ENCODE measurements at places on chromosomes 3 and 15.

DNA sequence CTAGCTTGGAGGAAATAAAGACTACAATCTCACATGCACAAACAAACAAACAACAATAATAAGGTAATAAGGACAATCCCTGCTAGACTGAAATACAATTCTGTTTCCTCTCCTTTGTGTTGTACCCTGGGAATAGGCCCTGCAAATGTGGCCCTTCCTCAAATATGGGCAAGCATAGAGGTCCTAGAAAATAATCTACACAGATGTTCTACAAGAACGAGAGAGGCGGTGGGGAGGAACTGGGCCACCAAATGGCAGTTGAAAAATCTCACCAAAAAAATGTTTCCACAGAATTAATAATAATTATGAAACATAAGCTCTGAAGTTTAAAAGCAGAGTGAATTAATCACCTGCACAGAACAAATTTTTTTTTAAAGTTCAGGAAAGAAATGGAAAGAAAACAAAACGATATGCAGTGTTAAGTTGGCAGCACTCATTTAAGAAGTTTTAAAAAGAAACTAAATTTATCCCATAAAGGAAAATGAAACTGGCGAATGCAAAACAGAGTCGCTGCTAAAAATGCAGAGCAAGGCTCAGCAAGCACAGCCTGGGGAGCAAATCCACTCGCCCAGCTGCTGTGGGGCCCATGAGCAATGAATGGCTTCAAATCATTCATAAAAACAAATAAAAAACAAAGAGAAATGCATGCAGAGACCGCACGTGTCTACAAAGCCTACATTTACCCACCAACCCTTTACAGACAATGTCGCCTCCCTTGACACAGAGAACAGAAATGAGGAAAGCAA is 475.4 kb downstream of the OCA2 start:
- DNase-seq, result no peak

DNA sequence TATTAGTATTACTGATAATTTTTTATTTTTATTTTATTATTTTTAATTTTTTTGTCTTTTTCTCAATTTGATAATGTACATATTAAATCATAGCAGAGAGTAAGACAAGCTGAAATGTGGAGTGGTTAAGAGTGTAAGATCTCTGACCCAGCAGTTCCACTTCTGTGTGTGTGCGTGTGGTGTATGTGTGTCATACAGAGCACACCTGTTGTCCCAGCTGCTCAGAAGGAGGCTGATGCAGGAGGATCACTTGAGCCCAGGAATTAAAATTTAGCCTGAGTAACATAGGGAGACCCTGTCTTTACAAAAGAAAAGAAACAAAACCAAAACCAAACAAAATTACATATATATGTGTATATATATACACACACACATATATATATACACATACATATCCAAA is 1.4 kb upstream of the CIDEC start:
- no peak for DNase-seq

GRCh38 chr3:167777356-167777755 is 41.8 kb downstream of the SERPINI1 start:
- DNase-seq, result no peak

DNA sequence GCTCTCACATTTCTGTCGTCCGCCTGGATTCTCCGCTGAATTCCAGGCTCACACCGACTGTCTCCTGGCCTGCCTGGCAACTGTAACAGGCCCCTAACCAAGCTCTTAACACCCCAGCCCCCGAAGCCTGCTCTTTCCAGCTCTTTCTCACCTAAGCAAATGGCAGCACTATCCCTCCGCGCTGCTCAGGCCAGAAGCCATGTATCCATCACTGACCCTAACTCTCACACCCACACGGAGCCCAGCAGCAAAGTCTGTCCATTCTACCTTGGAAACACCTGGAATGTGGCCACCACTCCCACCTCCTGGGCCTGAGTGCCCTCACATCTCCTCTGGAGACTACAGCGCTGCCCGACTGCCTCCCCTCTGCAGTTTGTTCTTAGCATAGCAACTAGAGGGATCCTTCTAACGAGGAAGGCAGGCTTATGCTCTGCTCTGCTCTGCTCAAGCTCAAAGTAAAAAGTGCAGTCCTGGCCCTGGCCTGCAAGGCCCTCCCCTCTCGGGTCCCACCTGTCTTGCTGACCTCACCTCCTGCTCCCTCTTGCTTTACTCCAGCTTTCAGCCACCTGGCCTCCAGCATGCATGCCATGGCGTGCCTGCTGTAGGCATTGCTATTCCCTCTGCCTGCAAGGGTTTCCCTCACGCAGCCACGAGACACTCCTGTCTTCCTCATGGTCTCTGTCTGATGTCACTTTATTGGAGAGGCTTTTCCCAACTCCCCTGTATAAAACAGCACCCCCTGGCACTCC is 27.2 kb downstream of the FEM1B start:
- no peak for DNase-seq

GRCh38 chr15:51861557-51862359 is 32.3 kb downstream of the TMOD3 start:
- DNase-seq, result no peak

- no peak for DNase-seq
Observed at GRCh38 chr3:138620431-138620830, 11.9 kb downstream of the FAIM start.

DNA sequence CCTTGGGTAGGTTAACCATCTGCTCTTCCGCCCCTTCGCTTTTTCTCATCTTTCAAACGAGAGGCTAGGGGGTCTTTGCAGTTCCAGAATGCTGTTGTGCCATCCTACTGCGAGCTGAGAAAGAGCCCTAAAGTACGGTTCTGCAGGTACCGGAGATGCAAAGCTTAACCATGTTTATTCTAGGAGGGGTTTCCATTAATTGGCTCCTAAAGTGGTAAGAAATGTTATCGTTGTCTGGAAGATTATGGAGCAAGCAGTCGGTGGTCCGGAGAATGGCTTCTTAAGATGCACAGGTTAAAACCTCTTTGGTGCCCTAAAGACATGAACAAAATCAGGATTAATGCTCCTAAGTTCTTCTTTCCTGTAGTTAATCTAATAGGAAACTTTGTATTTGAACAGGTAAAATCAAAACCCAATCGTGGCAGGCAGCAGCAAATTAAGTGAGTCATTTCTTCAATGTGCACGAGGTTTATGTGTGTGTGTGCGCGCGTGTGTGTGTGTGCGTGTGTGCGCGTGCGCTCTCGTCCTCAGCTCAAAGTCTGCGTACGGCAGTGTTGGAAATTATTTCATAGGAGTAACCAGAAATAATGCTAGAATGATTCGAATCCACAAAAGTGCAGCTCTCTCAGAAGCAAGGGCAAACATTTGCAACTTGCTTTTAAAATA is 772 bp downstream of the FAM81A start:
- DNase-seq, result peak; percentile 55

DNA sequence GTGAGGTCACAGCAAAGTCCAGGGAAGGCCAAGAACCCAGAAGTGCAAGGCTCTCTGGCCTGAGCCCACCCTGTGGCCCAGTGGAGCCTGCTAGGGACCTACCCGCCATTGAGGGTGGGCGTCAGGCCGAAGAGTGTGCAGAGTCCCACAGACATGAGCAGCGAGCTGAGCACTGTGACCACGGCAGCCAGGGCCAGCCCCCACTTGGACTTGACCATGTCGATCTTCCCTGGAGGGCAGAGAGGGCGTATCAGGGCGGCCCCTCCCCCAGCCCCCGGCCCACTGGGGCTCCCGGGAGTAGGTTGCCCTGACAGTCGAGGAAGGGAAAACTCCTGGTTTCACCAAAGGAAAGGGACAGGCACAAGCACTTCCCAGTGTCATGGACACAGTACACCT is 44.6 kb downstream of the PTPN23 start:
- no peak for DNase-seq

GRCh38 chr3:7520059-7520458 is 659.1 kb downstream of the GRM7 start:
- no peak for DNase-seq

DNA sequence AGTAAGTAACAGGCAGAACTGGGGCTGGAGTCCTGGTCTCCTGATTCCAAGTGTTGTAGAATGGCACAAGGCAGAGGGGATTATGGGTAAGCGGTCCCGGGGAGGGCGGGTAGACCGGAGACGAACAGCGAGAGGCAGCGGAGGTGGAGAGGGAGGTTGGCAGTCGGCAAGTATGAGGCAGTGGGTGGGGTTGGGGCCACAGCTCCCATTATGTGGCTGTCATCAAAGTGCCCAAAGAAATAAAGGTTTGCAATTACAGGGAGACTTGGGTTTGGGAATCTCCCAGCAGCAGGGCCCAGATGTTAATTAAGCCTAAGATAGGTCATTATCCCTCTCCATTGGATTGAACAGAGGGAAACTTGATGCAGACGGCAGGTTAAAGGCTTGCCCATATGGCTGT is 16.9 kb downstream of the FAM43A start:
- no peak for DNase-seq

- DNase-seq, result peak; percentile 79
Observed at GRCh38 chr3:100992231-100993012, 799 bp downstream of the ABI3BP start.

GRCh38 chr3:186496635-186497034 is 47.5 kb downstream of the CRYGS start:
- no peak for DNase-seq

DNA sequence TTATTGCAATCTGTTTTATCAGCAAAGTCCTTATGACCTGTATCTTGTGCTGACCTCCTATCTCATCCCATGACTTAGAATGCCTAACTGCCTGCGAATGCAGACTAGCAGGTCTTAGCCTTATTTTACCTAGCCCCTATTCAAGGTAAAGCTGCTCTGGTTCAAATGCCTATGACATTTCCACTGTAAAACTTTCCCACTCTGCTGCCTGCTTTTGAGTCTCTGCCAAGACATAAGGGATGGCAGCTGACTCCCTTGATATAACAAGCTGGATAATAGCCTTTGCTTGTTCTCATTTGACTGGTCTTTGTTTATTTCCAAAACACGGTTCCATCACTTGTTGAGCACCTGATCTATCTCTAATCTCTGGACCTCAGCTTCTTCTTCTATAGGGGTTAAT is 131.9 kb upstream of the STRIT1 start:
- DNase-seq, result no peak

- no peak for DNase-seq
Observed at GRCh38 chr15:80706161-80706560, 11.1 kb downstream of the ABHD17C start.

DNA sequence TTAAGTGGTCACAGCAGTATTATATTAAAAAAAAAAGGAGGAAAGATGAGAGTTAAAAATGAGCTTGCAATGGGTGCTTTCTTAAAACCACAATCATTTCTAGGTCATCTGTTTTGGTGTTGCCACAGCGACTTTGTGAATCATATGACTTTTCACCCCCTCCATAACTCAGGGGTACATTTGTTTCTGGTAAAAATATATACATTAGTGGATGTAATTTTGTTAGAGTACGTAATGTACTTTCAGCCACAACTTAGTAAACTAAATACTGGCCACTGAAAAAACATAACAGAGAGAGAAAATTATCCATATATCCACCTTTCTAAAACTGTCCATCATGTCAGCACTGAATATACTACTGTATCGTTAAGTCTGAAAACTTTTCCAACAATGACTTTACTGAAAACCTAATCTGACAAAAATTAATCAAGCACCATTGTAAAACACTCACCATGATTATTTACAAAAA is 3.4 kb downstream of the ANKRD28 start:
- peak; percentile 60 for DNase-seq

DNA sequence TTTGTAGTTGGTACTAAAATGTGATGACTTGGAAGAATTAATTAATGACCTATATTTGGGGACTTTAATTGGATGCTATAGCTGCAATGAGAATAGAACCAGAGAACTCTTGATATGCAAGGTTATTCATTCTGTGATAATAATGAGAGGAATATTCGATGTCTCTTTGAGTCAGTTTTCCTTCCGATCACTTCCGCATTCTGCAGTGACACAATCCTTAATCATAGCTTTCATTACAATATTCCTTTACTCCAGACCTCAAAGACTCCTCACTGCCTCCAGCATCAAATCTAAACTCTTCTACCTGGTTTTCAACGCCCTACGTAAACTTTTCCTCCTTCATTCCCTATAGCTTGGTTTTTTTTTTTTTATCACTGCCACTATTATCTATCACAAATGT is 21.6 kb downstream of the B3GNT5 start:
- no peak for DNase-seq

DNA sequence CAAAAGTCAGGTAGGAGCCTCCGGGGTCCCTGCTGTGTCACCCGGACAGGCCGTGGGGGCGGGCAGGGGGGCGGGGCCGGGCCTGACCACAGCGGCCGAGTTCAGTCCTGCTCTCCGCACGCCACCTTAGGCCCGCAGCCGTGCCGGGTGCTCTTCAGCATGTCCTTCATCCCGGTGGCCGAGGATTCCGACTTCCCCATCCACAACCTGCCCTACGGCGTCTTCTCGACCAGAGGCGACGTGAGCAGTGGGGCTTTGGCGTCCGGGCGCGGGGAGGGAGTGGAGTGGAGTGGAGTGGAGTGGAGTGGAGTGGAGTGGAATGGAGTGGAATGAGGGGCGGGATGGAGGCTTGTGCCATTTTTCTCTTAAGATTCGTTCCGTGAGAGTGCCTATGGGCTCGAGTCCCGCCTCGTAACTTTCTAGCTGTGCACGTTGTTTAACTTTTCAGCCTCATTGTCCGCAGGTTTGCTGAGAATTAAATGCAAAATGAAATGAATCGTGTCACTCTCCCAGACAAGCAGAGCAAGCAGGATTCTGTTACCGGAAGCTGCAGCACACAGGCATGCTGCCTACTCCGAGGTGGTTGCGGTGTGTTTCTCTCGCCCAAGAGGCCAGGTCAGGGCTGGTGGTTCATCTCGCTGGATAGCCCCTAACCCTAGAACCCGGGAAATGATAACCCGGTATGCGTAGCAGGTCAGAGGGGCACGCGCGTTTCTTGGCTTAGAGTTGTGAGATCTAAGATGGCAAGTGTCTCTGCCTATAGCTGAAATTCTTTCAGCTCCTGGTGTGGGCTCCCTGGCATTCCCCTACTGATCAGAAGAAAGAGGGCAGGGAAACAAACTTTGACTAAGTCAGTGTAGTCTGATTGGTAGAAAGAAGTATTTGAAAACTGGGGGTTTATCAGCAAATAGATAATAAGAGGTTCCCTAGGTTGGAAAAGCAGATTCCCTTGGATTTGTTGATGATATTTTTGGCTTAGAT is at the start of gene FAH:
Gene FAH, plus strand, starts transcription at position 104 of the 981 bp plus-strand sequence. Its CDS starts 56 bp downstream, at position 160.
- peak; percentile 57 for DNase-seq

DNA sequence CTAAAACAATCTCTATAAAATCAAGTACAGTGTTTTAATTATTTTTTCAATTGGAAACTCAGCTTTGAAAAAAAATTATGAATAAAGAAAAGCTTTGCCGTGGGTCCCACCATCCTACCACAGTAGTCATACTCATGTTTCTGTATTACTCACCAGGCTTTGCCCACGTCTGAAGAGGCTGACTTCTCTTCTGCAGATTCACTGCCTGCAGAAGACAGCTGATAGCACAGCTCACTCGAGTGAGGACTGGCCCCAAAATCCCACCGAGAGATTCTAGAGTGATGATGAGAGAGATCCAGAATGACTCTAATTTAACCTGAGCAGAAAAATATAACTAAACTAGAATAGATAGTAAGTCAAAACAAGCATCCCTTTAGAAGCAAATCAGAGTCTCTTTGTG is 11.9 kb downstream of the C2CD4B start:
- DNase-seq, result no peak

GRCh38 chr3:187967993-187968392 is 186.0 kb upstream of the LPP start:
- no peak for DNase-seq

Measured in fibroblast of the aortic adventitia (primary cell).